ENCODE measurements at places on chromosomes 7 and 10.

DNA sequence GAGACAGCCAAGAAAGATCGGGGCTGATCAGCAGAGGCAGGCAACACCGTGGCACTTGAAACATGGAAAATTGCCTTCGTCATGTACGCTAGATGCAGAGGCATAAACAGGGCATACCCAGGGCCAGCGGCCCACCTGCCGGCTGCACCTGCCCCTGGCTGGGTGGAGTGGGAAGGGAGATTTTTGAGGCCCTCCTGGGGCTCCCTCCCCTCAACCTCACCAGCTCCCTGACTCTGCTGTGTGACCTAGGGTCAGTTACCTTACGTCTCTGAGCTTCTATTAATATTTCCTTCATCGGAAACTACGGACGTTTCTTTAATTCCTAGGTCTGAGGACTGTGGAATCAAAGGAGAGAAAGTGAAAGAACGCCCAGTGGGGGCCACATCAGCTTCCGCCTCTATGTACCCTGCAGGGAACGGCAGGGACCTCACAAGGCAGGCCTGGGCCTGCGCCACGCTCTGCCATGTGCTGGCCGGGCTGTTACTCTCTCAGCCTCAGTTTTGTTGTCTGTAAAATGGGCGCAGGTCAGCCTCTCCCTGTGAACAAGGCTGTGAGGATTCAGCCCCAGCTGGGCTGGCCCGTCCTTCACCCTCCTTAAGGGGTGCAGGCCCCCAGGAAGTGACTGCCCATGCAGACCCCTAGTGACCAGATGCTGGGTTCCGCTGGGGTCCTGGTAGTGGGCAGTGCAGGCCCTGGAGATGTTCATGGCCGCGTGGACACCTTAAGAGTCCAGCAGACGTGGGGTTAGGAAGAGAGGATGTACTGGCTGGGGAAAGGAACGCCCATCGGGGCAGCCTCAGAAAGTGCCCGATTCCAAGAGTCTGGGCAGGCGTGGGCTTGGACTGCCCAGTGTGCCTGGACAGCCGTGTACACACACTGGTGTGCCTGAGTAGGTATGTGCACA is 22.7 kb downstream of the ELFN1 start:
- no peak for DNase-seq

DNA sequence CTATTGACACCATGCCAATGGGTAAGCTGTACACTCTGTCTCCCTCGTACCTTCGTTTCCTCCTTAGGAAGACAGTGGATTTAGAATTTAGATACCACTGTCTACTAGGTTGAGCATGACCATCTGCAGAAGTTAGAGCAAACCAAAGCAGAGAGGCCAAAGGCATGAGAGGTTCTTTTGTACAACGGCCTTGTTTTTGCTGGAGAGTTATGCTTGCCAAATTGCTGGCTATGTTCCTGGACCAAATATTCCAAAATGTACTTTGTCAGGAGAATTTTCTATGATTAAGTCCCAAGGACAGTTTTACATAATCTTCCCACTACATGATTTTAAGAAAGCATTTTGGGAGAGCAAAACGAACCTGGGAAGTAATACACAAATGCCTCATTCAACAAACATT is 47.9 kb upstream of the PLCE1 start:
- no peak for DNase-seq

- no peak for DNase-seq
Observed at GRCh38 chr7:116340943-116341907, 130.9 kb downstream of the TES start.

DNA sequence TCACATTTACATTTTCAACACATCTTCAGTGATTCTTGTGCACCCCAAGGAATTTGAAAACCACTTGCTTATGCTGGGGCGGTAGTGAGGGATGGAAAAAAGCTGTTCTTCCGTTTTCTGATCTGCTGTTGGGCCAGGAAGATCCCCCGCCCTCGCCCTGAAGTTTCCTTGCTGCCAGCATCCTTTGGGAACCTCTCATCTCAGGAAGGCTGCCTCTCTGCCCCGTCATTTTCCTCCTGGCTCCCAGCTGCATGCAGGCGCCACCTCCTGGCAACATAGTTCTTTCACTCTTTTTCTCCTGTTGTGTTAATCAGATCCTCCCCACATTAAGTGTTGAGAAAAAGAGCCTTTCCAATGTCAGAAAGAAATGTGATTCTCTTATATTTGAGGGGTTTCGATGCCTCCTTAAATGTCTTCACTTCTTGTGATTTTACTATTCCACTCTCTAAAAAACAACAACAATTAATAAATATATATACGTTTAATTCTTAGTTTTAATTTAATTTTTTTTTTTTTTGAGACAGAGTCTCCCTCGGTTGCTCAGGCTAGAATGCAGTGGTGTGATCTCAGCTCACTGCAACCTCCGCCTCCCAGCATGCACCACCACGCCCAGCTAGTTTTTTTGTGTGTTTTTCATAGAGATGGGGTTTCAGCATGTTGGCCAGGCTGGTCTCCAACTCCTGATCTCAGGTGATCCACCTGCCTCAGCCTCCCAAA is 122.9 kb downstream of the RALA start:
- DNase-seq = peak; percentile 27

DNA sequence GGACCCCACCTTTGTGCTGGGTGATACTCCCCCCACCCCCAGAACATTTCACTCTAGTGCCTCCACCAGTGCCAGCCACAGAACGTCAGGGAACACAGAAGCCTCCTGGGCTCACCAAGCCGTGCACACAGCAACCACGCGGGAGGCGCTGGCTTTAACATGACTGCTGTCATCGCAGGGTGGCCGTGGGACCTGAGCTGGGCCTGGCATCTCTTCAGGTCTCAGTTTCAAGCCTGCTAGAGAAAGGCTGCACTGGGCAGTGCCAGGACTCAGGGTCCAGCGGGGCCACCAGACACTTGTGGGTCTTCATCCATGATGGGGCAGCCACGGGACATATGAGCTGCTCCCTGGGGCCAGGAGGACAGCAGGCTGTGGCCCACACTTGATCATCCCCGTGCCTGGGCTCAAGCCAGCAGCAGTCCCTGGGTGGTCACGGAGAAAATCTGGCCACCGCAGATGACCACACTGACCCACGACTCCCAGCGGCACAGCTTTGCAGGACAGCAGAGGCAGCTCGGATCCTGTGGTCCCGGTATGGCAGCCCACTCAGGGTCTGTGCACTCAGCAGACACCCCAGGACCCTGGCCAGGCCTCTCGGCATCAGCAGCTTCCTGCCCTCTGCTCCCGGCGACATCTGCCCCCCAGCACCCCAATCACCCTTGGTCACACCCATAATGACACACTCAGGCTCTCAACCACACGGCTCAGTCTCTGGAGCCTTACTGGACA is 44.2 kb downstream of the CAMK2B start:
- DNase-seq = no peak

DNA sequence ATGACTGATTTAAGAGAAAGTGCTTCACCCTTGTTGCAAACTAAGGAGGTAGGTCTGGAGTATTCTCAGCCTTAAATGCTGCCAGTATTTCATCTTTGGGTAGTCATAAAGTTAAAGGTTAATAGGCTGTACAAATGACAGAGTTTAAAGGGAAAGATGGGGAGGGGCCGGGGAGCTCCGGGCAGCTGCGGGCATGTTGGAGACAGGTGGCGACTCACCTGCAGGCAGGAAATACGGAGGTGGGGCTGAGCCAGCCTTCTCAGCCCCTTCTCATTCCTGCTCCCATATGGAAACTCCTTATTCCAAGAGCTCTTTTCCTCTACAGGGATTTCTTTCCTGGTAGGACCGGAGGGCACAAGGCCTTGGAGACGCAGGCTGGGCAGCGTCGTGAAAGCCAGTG is 31.8 kb upstream of the HMX3 start:
- no peak for DNase-seq

DNA sequence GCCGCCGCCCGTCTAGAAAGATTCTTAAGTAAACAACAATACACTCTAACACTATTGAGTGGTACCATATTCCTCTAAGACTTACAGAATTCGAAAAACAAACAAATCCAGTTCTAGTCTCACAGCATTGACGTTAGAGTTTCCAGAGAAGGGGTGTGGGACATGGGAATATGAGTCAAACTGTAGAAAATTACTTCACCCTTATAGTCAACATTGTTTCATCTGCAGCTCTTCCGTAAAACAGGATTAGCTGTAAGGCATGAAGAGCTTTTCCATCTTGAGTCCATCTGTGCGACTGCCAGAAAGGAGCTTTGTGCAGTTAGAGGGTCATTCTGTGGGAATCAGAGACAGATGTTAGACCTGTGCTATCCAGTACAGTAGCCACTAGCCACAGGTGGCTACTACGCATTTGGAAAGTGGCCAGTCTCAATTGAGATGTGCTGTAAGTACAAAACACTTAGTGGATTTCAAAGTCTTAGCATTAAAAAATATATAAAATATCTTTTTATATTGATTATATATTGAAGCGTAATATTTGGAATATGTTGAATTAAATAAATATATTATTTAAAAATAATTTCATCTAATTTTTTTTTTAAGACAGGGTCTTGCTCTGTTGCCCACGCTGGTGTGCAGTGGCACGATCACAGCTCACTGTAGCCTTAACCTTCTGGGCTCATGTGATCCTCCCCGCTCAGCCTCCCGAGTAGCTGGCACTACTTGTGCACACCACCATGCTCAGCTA is 79.8 kb upstream of the MPP7 start:
- DNase-seq = no peak

- no peak for DNase-seq
Observed at GRCh38 chr10:86665218-86665607, 3.1 kb upstream of the LDB3 start.

- no peak for DNase-seq
Observed at GRCh38 chr10:79447911-79448731, 2.7 kb upstream of the ZCCHC24 start.

DNA sequence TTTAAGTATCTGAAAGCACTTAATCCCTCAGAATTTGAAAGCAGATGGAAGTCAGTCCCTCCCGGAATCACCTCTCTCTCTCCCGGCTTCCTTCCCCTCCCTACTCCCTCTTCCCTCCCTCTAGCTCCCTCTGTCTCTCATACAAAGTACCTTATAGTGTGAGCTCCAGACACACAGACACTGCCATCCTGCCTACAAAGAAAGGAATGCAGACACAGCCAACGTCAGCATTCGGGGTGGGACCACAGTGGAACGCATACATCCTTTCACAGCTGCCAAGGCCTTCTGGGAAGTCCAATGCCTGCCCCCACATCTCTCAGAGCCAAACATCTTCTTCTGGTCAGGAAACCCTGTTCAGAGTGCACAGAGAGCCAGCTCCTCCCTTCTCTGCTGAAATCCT is 9.3 kb downstream of the NOD1 start:
- DNase-seq = no peak
